ENCODE measurements at places on chromosomes 5 and 9.

GRCh38 chr9:806285-807156 is 35.0 kb upstream of the DMRT1 start:
- DNase-seq: no peak

- DNase-seq: no peak
These were observed 70.1 kb upstream of the NXNL2 start for GRCh38 chr9:88464851-88465250.

GRCh38 chr5:179135441-179136215 is 75.5 kb downstream of the ZNF354C start:
- no peak for DNase-seq

DNA sequence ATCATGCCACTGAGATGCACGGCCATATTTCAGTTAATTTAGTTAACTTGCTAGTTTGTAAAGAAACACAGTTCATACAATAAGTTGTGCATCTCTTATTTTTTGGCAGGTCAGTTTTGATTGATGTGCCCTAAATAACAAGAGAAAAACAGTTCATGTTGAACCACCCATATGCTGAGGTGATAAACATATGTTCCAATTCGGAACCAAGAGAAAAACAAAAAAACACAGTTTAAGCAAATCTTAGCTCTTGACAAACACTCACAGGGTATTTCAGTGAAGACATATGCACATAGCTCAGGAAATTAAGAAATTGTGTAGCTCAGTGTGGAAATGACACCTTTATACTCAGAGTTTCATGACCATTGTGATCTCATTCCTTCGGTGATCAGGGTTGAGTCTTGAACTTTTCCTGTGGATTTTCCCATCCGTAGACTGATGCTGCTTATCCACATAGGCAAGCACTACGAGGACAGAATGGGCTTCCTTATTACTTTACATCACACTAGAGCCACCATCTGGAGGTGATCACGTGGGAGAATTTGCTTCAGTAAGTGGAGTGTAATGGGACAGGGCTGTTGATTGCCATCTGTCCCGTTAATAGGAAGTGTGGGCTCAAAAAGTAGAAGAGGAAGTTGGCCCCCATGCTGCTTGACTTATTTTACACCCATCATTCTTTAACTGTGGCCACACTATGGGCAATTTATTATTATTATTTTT is 773.0 kb downstream of the MTRR start:
- DNase-seq: no peak

DNA sequence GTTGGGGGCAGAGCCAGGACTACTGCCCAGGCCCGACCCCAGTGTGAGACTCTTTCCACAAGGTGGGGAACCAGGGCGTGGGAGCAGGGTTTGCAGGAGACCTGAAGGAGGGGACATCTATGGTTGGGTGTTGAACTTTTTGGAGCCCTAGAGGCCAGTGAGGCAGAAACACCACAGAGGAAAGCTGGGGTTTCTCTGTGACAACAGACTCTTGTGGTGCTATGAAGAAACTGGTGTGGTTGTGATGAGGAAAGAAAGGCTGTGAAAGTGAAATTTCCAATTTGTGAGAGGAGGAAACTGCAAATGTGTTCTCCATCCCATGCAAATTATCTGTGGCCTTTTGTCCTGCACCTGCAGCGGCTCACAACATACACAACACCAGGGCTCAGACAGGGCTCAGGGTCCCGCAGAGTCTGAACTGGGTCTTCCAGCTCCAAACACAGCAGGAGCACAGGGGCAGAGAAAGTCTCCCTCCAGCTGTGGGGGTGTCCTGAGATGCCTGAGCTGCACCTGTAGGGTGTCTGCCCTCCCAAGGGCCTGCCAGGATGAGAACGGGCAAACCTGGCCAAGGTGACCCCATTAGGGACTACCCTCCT is 51.4 kb upstream of the GRHPR start:
- DNase-seq: no peak

DNA sequence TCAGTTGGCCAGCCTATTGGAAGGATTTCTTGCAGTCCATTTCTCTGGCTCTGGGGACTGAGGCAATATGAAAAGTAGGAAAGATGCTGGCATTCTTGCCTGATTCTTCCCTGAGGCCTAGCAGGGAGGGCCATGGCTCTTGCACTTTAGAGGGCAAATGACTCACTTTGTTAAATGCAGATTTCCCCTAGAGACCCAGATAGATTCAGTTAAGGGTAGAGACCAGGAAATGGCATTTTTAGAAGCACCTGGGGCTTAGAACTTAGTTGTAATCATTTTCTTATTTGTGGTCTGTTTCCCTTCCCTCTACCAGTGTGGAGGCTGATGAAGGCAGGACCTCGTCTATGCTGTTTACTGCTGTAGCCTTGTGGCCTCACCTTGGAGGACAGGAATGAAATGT is 112.8 kb upstream of the NR3C1 start:
- no peak for DNase-seq

GRCh38 chr9:74282526-74283253 is 214.4 kb upstream of the RORB start:
- no peak for DNase-seq

DNA sequence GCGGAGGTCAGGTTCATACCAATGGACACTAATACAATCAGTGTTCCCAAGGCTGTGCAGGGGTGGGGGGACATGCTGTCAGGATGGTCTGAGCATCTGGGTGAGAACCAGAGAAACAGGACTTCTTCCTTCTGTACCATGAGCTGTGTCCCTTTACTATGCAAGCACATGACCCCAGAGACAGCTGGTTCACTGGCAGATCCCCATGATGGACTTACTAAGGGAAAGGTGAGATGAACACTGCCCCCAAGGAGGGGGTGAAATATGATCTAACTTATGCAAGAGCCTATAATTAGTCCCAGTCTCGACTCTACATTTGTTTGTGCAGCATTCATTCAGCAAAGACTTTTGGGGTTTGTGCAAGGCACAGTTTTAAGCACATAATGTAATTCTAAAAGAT is 91.4 kb downstream of the LIFR start:
- no peak for DNase-seq

DNA sequence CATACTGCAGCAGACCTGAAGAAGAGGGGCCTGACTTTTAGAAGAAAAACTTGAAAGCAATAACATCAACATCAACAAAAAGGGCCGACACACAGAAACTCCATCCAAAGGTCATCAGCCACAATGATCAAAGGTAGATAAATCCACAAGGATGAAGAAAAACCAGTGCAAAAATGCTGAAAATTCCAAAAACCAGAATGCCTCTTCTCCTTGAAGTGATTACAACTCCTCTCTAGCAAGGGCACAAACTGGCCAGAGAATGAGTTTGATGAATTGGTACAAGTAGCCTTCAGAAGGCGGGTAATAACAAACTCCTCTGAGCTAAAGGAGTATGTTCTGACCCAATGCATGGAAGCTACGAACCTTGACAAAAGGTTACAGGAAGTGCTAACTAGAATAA is 186.2 kb upstream of the RAI14 start:
- no peak for DNase-seq

- DNase-seq: no peak
These were observed 20.6 kb upstream of the PRDM6 start for GRCh38 chr5:123068368-123068938.

GRCh38 chr5:69329905-69330489 is 2.6 kb downstream of the CCDC125 start:
- no peak for DNase-seq

DNA sequence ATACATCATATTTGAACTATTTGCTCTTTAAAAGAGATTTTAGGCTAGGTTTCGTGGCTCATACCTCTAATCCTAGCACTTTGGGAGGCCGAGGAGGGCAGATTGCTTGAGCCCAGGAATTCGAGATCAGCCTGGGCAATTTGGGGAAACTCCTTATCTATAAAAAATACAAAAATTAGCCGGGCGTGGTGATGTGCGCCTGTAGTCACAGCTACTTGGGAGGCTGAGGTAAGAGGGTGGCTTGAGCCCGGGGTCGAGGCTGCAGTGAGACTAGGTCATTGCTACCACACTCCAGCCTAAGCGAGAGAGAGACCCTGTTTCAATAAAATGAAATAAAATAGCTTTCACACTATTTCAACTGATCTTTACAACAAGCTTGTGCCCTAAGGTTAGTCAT is 500 bp upstream of the MRPL22 start:
- DNase-seq: no peak

DNA sequence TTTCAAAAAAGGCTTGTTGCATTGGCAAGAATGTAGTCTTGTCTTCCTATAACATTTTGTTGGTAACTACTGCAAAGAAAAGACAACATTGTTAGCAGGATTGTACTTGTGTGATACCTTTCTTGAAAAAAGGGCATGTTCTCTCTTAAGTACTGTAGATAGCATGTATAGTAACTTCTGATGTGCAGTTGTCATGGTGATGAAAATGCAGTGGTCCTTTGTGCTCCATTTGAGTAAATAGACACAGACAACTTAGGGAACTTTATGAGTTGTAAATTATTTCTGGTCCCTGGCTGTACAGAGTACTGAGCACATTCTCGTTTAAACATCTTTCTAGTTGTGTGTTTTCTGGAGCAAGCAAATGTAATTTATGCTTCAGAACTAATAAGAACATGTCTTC is 103.3 kb downstream of the CD180 start:
- DNase-seq: no peak

GRCh38 chr9:121376214-121376830 is 6.3 kb upstream of the STOM start:
- DNase-seq: no peak

- no peak for DNase-seq
These were observed 168.4 kb upstream of the FSTL4 start for GRCh38 chr5:133780619-133781280.

DNA sequence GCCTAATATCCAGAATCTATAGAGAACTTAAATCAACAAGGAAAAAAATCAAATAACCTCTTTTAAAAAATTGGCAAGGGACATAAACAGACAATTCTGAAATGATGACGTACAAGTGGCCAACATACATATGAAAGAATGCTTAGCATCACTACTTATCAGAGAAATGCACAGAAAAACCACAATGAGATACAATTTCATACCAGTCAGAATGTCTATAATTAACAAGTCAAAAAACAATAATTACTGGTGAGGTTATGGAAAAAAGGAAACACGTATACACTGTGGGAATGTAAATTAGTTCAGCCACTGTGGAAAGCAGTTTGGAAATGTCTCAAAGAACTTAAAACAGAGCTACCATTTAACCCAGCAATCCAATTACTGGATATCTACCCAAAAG is 1192.0 kb downstream of the CDH12 start:
- DNase-seq: no peak

- no peak for DNase-seq
These were observed 13.5 kb upstream of the MELK start for GRCh38 chr9:36559036-36559695.

- DNase-seq: no peak
These were observed 57.3 kb downstream of the CYFIP2 start for GRCh38 chr5:157323107-157323706.

GRCh38 chr5:7251132-7251531 is 144.8 kb upstream of the ADCY2 start:
- DNase-seq: no peak

DNA sequence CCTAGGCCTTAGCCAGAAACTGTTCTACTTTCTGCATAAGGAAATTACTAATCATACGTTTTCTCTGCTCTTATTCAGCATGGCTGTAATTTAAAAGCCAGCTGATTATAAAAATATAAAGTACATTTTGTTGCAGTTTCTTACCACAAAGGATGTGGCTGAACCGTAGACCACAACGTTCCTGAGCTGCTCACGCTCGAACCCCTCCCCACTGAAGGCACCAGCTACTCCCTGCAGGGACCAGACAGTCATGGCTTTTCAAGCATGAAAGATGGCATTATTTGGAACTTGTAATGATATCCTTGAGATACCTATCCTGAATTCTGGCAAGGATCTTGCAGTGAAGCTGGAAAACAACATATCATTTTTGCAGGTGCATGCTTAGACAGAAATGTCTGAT is 91.8 kb upstream of the DMRT1 start:
- DNase-seq: no peak

- DNase-seq: no peak
These were observed 63.2 kb upstream of the CTXN3 start for GRCh38 chr5:127585661-127586060.

DNA sequence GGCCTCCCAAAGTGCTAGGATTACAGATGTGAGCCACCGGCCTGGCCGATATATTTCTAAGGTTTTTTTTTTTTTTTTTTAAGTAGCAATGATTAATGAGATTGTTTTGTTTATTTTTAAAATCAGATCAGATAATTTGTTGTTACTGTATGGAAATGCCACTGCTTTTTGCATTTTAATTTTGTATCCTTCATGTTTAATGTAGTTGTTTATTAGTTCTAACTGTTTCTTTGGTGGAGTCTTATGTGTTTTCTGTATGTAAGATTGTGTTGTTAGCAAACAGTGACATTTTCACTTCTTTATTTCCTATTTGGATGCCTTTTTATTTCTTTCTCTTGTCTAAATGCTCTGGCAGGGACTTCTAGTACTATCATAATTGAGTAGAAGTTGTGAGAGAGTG is 87.3 kb downstream of the DMXL1 start:
- DNase-seq: no peak

DNA sequence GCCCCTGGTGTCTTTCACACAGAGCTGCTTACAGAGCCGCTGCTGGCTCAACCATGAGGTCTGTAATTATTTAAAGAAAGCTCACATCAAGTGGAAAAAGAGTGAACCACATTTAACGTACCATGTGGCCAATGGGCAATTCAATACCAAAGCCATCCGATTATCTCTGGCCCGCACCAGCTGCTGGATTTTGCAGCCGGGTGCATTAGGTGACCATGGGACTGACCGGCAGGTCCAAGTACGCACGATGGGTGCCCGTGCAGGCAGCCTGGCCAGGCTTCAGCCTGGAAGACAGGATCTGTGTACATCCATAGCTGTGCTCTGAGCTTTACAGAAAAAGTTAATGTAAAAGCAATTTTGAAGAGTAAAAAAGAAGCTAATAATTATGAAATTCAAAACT is 20.5 kb downstream of the PPARGC1B start:
- DNase-seq: no peak

DNA sequence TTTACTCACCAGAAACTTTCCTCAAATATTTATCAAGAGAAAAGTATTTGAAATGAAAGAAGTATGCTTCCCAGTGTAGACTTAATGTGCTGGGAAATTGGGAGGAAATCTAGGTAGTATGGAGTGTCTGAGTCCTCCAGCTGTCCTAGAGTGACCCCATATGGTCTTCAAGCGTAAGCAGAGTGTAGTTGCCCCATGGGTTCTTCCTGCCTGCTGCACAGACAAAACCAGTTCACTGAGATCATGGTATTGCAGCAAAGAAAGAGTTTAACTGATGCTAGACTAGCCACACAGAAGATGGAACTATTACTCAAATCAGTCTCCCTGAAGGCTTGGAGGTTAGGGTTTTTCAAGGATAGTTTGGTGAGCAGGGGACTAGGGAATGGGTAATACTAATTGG is 114.9 kb upstream of the PRLR start:
- no peak for DNase-seq

GRCh38 chr5:135382106-135382790 is 16.8 kb downstream of the MACROH2A1 start:
- no peak for DNase-seq

GRCh38 chr9:122159925-122160246 is 178 bp downstream of the MORN5 start:
- no peak for DNase-seq

- DNase-seq: no peak
These were observed 46.9 kb upstream of the GLDC start for GRCh38 chr9:6692433-6692832.

GRCh38 chr9:127198587-127198986 is 66.0 kb upstream of the GARNL3 start:
- no peak for DNase-seq
